Melanocyte of skin (primary cell): ENCODE measurements at places on chromosomes 3 and 15. TPM values are rescaled to one million over a fixed set of nuclear protein-coding genes. Genes with fewer than 3 reads are reported as not detected.

The GOLGA8T gene
- not detected in 2 replicates for total RNA-seq

The TJP1 gene
- total RNA-seq = 16.7 and 28.4 TPM in 2 replicates

The SNX22 gene
- total RNA-seq = under 0.01 TPM in 1 of 2 replicates, not detected in the other

The DGKG gene
- 4.8 and 6.0 TPM in 2 replicates for total RNA-seq

The FOXL2 gene
- total RNA-seq = under 0.01 TPM in 2 replicates

The FMN1 gene
- 340 and 658 TPM in 2 replicates for total RNA-seq

The TMEM266 gene
- 0.34 TPM in 1 of 2 replicates, not detected in the other for total RNA-seq

The GDPGP1 gene
- 12.0 and 13.1 TPM in 2 replicates for total RNA-seq

The SLC38A3 gene
- total RNA-seq = under 0.01 TPM in 1 of 2 replicates, not detected in the other
